ENCODE measurements at places on chromosomes 7 and 10.
A peak's percentile ranks its signal among the peaks of the same experiment; 100 is the strongest.

- DNase-seq, result no peak
Measured at GRCh38 chr10:69577268-69578232, 4.3 kb upstream of the NEUROG3 start.

- no peak for DNase-seq
Measured at GRCh38 chr7:148571381-148571780, 19.2 kb upstream of the C7orf33 start.

- DNase-seq, result no peak
Measured at GRCh38 chr10:521261-522250, 167.9 kb downstream of the DIP2C start.

DNA sequence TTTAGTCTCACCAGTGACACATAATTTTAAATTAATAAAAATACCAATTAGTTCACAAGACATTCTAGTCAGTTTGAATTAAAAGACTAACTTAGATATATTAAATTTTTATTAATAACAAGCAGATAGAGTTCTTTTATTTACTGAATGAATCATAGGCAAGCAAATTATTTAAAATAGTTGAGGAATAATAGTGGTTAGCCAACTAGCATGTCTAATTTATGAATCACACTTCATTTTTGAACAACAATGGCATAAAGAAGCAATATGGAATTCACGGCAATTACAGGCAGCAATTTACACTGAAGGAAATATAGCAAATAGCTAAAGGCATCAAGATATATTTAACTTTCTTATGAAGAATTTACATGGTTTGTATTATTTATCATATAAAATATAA lies 187.0 kb upstream of the SLC26A5 start:
- DNase-seq, result no peak

DNA sequence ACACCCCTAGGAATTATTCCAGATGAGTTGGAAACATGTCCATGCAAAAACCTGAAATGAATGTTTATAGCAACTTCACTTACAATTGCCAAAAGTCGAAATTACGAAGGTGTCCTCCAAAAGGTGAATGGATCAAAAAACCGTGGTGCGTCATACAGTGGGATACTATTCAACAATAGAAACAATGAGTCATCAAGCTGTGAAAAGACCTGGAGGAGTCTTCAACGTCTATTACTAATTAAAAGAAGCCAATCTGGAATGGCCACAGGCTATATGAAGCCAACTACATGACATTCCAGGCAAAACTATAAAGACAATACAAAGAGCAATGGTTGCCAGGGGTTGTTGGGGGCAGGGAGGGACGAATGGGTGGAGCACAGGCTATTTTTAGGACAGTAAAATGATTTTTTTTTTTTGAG lies 12.6 kb upstream of the PPP2R2D start:
- no peak for DNase-seq

- peak; percentile 58 for DNase-seq
Measured at GRCh38 chr10:27241010-27241651, 534 bp upstream of the ACBD5 start.

DNA sequence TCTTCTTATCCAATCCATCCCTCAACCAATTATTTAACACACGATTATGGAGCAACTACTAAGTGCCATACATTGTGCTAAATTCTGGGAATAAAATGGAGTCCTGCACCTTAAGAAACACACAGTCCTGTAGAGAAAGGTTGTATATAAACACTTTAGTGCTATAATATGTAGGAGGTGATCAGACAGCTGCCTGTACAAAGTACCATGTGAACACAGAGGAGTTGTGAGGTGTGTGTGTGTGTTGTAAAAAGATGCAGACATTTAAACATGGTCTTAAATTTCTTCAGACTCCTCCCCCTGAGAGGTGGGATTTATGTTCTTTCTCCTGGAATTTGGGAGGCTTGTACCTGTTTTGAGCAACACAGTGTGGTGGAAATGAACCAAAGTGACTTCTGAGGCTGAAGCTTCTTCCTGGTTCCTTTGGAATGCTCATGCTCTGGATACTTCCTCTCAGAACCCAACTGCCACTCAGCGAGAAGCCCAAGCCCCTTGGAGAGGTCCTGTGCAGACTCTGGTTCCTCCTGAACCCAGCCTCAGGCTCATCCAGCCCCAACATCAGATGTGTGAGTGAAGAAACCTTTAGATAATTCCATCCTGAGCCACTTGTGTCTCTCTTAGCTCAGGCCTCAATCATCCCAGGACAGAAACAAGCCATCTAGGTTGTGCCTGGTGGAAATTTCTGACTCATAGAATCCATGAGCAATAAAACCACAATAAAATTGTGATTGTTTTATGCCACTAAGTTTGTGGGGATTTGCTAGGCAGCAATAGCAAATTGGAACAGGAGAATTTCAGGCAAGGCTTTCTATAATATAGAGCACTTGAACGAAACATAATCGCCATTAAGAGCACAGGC lies 161.2 kb upstream of the FAM3C start:
- DNase-seq, result no peak

DNA sequence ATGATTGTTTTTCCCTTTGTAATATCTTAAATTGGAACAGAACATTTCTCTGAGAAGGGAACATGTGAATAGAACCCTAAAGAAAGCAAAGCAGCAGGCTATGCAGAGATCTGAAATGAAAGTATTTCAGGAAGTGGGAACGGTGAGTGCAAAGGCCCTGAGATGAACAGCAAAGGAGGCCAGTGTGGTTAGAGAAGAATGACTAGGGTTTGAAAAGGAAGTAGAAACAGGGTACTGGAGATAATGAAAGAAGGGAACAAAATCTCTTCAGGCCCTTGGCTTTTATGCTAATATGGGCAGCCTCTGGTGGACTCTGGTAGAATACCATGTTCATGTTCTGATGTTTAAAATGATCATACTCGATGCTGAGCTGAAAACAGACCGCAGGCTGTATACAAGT lies 22.2 kb downstream of the ARHGAP21 start:
- no peak for DNase-seq

- no peak for DNase-seq
Measured at GRCh38 chr10:126128581-126128980, 232.2 kb downstream of the FANK1 start.

- DNase-seq, result no peak
Measured at GRCh38 chr7:2255145-2256139, 13.4 kb downstream of the NUDT1 start.

- DNase-seq, result no peak
Measured at GRCh38 chr10:109183366-109183765, 739.9 kb downstream of the XPNPEP1 start.

DNA sequence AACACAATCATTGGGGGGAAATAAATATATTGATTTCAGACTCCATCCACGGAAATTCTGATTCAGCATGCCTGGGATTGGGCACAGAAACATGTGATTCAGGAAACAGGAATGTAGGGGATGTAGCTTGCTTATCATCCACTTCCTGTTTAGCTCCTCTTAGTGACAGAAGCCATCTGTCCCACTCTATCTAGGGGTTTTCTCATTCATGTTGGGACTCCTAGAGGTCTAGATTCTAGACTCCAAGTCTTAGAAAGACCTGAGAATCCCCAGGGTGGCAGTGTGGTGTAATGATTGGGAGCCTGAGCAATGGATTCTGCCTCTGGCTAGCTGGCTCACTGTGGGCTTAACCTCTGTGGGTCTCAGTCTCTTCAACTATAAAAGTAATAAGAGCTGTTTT lies 67.9 kb downstream of the CDK1 start:
- DNase-seq, result no peak

DNA sequence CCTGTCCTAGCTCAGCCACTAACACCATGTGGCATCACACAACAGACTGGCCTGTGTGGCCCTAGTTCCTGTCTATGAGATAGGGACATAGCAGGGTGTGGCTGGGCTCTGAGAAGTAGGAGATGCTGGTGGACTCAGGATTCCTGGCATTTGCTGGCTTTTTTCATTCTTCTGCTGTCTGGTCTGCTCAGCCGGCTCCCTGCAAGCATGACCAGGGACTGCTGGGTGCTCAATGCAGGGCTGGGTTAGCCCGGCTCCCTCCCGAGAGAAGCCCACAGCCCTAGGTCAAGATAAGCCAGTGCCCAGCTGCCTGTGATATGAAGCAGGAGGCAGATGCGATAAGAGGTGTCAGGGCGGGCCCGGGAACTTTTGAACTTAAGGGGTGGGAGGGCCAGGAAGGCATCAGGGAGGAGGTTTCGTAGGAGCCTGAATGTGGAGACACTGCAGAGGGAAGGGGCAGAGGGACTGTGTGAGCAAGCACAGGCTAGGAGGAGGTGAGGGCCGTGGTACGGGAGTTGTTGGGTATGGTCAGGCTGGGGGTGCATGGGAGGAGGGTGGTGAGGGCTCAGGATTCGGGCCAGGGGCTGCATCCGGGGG lies 3.5 kb downstream of the AQP1 start:
- DNase-seq, result no peak

GRCh38 chr7:137535579-137535978 lies 192.0 kb upstream of the PTN start:
- no peak for DNase-seq

- no peak for DNase-seq
Measured at GRCh38 chr7:66583490-66584110, 45.1 kb upstream of the KCTD7 start.

GRCh38 chr7:7884855-7885254 lies 83.7 kb upstream of the GLCCI1 start:
- no peak for DNase-seq

- DNase-seq, result no peak
Measured at GRCh38 chr10:96960872-96961271, 128.8 kb downstream of the LCOR start.

DNA sequence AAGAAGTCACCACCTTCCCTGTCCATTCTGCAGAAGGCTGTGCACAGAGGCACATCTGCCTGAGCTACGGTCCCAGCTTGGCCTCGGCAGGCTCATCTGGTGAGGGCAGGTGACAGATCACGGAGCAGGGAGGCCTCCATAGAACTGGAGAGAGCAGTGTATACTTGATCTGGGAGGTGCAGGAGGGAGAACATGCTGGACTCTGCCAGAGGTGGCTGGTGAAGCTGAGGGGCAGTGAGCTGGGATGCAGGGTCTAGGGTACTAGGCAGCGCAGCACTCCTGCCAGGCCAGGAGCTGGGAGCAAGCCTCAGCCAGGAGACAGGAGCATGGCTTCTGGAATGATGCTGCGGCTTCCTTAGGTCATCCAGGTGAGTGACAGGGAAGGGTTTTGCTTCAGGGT lies 553.0 kb downstream of the TCERG1L start:
- no peak for DNase-seq
